ENCODE measurements at places on chromosomes 1 and 21.

- no peak for DNase-seq
Measured at GRCh38 chr1:44947063-44947773, 39.2 kb downstream of the EIF2B3 start.

GRCh38 chr1:172134087-172134731, 286.3 kb upstream of the C1orf105 start:
- no peak for DNase-seq

DNA sequence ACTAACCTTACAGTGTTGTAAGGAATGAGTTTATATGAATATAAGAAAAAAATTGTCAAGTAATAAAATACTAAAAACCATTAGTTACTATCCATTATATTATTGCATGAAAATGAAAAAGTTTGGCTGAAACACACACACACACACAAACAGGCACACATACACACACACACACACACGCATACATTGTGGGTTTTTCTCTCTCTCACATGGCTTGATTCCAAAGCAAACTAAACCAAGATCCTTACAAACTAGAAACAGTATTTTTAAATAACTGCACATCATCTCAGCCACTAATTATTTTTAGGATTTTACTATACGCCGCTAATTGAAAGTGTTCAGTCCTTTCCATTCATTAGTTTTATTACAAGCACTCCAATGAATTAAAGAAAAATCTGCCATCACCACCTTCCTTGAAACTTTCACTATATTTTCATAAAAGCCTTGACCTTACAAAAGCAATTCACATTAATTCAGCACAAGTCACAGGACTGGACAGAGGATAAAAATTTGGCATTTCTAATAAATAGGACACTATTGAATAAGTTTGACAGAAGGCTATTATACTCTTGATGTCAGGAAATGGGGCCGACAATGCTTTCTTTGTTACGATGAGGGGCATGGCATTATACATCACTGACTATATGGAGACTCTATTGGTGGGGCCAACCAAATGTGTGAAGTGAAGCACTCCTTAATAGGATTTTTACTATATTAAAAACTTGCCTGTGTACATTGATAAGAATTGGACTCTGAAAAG, 187.0 kb upstream of the ESRRG start:
- no peak for DNase-seq

DNA sequence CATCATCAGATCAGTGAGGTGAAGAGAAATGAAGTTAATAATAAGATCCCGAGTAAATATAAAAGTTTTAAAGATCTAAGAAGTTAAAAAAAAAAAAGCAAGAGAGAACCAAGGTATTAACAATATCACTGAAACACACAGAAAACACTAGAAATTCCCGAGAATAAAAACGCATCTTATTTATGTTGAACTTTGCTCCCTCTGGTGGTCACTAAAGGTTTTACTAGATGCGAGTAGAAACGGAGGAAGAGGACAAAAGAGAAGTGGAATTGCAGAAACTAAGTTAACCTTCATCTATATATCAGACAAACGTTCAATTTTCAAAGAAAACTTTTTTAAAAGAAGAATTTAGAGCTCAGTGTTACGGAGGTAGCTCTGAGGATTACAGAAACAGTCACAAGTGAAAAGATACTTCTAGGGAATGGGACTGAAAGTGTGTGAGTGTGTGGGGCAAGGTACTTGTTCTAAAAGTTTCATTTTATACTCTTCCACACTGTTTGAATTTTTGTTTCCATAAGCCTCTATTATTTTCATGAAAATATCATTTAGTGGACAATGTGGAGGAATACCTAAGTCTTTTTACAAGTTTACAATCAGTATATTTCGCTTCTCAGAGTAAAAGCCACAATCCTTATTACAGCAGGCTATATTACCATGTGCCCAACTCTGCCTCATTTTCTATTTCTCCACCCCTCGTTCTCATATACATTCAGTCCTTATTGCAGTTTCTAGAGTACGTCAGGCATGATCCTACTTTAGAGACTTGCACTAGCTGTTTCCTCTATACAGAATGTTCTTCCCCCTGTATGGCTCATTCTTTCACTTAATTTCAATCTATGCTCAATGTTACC, 19.7 kb downstream of the ACBD6 start:
- no peak for DNase-seq

GRCh38 chr1:43582162-43582566, 51.5 kb downstream of the PTPRF start:
- no peak for DNase-seq

GRCh38 chr1:77446841-77447555, 165.2 kb downstream of the AK5 start:
- DNase-seq = no peak

DNA sequence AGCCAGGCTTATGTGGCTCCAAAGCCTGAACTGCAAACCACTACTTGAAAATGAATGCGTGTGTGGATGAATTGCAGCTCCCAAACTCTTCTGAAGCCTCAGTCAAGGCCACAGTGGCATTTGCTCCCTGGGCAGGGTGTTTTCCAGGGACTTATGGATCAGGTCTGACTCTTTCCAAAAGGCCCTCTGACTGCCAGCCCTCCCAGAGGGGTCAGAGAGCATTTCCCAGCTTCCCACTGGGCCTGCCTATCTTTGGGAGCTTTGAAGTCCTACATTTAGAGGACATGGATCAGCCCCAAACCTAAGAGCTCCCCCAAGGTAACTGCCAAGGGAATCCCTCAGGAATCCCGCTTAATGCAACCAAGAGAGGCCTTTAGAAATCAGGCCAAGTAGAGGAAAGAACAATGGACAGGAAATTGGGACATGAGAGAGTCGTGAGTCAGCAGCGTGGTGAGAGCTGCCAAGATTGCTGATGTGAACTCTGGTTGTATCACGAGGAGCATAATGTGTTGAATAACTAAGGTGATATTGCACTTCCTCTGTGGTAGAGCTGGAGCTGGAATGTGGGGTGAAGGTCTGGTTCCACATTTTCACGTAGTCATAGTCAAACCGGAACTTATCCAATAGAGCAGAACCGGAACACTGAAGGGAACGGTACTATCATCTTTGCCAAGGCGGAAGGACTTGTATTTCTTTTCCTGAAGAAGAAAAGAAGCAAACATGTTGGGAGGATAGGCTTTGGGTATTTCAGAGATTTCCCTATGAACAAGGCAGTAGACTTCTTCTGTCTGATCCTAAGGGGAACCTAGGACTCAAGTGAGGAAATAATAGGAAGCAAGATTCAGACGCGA, 99.4 kb upstream of the JUN start:
- DNase-seq = no peak

- DNase-seq = no peak
Measured at GRCh38 chr1:219155135-219155534, 18.5 kb upstream of the LYPLAL1 start.

DNA sequence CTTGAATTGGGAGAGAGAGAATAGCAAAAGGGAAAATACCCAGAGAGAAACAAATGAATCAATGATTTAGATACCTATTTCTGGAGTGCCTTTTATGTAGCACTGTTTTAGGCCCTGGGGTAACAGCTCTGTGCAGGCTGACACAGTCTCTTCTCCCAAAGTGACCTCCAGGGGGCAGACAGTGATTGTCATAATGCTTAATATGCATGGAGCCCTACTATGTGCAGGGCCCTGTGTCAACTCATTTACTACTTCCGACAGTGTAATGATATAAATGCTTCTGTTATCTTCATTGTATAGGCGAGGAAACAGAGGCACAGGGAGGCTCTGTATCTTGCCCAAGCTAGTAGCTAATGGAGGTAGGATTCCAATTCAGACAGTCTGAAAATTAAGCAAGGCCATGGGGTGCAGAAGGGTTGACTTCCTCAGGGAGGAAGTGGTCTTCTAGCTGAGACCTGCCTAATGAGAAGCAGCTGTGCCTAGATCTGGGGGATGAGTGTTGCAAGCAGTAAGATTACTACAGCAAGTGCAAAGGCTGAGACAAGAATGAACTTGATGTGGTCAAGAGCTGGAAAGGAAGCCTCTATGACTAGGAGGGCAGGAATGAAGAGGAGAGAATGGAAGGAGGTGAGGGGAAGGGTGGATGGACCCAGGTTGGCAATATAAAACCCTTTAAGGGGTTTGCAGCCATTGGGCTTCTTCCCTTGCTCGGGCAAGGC, 16.2 kb upstream of the SERINC2 start:
- DNase-seq = no peak

- no peak for DNase-seq
Measured at GRCh38 chr1:210302501-210302900, 26.2 kb upstream of the HHAT start.

- no peak for DNase-seq
Measured at GRCh38 chr1:21663951-21664805, 5.0 kb downstream of the RAP1GAP start.

- DNase-seq = no peak
Measured at GRCh38 chr1:17684810-17685209, 70.3 kb upstream of the ACTL8 start.

DNA sequence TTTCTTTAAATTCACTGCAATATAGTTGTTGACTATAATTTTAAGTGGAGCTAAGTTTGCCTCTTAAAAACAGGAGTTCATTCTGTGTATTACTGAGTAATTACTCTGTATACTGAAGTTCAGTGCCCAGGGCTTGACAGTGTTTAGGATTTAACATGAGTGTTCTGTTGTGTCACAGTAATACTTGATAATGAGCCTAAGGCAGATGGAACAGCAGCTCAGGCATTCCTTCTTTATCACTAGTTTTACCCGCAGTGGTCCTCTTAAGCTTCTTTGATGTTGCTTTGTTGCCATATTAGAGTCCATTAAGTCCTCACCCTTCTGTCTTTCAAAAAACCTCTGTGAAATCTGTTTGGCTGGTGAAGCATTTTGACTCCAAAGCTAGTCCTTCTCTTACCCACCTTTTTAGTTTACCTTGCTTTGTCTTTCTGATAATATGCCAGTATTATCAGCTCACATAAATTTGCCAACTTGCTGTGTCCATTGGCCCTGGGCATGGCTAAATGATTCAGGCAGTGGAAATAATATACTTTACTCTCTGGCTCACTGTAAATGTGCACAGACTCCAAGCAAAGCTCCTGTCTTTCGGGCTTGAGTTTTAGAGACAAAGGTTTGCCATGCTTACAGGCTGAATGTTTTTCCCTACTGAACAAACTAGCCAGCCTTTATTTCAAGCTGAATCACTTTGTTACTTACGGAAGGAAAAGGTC, 17.7 kb downstream of the HIPK1 start:
- no peak for DNase-seq

DNA sequence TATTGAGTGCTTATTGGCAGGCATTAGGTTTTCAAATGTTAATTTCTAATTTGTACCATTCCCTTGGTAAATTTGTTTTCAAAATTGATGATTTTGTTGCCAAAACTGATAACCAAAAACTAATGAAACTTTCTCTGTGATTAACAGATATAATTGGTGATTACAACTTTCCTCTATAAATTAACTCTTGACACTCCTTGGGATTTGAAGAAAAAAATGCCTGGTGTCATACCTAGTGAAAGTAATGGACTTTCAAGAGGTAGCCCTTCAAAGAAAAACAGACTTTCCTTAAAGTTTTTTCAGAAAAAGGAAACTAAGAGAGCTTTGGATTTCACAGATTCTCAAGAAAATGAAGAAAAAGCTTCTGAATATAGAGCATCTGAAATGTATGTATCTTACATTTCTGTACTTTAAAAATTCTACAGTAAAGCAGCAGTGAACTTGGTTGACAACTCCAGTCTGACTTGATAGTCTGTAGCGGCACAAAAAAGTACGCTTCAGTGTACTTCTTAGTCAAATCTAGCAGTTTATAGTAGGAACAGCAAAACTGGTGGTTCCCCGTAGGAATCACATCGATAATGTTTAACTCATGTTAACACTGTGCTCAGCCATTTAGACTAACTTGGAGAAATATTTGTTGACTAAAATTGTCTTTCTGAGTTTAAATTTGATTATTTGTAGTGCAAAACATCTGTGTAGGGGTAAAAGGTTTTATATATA, 3.0 kb downstream of the USP1 start:
- DNase-seq = no peak

DNA sequence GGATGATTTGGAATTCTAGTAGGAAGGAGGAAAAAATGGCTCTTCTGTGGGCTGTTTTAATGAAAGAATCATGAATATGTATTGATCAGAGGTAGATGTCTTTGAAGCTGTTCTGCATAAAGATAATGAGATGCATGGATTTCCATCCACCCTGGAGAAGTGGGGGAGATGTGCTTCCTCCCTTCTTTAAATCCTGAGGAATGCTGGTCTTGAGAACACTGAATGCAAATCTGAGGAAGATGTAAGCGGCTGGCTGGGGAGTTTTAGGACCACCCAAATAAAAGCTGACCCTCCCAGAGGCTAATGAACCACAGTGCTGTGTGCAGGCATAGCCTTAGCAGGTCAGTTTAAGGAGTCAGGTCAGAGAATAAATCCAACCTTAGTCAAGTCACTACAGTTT, 37.3 kb downstream of the ZMYND12 start:
- DNase-seq = no peak

GRCh38 chr21:45511661-45512431, 30.4 kb downstream of the SLC19A1 start:
- no peak for DNase-seq

GRCh38 chr1:168157638-168158037, 20.9 kb upstream of the GPR161 start:
- no peak for DNase-seq

- DNase-seq = no peak
Measured at GRCh38 chr1:153365696-153366095, 8.0 kb downstream of the S100A9 start.

DNA sequence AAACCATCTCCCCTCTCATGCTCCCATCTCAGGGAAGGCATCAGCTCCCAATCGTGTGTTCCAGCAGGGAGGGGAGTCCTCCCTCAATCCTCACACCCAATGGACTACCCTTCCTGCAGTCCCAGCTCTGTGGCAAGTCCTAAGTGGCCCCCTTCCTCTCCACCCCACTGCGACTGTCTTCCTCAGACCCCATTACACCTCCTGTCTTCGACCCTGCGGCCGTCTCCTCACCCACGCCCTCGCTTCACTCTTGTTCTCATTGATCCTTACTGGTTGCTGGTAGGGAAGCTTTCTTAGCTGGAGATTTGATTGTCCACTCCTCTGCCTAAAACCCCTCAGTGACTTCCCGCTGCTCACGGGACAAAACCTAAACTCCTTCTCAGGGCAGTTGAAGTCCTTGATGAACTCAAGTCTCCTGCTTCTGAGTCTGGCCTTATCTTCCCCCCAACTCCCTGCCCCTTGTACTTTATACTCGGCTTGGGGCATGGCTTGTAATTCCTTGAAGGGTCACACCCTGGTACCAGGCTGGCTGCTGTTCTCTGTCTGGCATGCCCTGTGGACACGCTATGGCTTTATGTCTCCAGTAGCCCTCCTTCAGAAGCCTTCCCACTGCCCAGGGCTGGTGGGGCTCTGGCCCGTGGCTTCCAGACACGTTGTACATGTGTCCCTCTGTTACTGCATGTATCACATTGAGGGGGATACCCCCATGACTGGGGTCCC, 2.3 kb upstream of the EPS8L3 start:
- DNase-seq = no peak

- DNase-seq = no peak
Measured at GRCh38 chr1:192602757-192603156, 27.2 kb downstream of the RGS1 start.
